ENCODE measurements at places on chromosomes 2 and 18. TPM values are rescaled to one million over a fixed set of nuclear protein-coding genes. Genes with fewer than 3 reads are reported as not detected.
A peak's percentile ranks its signal among the peaks of the same experiment; 100 is the strongest.

PJVK gene
- 9.2 TPM for total RNA-seq

LMAN1 gene
- total RNA-seq, result 46.4 TPM

CTAGE1 gene
- total RNA-seq, result not detected

DNA sequence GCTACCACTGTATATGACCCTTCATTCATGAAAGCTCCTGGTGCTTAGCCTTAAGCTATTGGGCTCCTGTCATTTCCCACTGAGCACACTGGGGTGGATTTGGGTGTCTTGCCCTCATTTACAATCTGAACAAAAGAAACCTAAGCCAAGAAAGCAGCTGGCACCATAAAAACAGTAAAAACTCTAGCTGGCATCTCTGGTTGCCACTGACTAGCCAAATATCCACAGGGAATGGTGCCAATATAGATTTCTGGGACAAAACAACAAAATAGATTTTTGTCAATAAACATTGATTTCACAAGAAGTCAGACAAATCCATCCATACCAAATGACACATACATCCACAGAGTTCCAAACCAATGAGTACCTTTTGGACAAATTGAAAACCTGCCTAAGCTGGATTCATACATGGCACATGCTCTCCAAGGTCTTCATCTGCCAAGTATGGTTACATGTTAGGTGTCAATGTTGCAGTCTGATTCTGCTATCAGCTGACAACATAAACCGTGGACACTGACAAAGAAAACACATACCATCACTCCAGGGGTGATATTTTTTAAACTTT, 1081.5 kb upstream of the ZEB2 start:
- no peak for DNase-seq

DNA sequence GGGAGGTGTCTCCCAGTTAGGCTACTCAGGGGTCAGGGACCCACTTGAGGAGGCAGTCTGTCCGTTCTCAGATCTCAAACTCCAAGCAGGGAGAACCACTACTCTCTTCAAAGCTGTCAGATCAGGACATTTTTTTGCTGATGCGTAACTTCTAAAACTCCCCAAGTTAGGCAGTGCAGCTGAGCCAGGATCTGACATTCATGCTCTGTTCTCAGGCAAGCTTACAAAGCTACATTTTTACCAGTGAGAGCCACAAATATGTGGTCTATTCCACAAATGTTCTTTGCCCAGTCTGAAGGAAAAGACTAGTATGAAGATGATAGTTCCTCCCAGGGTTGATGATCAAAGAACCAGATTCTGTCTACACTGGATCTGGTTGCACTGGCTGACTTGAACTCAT, 184.1 kb downstream of the MTCL1 start:
- DNase-seq, result no peak

- DNase-seq, result no peak
Observed at GRCh38 chr18:28267276-28267675, 90.3 kb upstream of the CDH2 start.

DNA sequence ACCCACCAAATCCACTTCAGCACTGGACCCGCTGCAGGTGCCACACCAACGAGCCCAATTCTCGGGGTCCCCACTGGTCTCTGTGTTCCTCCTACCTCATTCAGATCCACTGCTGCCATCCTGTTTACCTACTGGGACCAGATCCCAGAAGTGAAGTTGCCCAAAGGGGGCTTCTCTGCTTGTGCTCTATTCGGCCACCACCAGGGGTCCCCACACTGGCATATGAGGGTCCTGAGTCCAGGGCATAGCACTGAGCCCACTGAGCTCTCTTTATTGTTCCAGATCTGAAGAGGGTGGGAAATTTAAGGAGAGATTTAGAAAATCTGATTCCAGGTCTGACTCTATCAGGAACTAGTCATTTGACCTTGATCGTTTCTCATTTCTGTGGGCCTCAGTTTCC, 2.4 kb downstream of the GPR45 start:
- peak; percentile 8 for DNase-seq
